ENCODE measurements at places on chromosomes 4 and X.

- no peak for DNase-seq
Observed at GRCh38 chr4:40825014-40825838, 75.5 kb downstream of the NSUN7 start.

- DNase-seq: no peak
Observed at GRCh38 chr4:41060352-41061334, 153.7 kb downstream of the APBB2 start.

DNA sequence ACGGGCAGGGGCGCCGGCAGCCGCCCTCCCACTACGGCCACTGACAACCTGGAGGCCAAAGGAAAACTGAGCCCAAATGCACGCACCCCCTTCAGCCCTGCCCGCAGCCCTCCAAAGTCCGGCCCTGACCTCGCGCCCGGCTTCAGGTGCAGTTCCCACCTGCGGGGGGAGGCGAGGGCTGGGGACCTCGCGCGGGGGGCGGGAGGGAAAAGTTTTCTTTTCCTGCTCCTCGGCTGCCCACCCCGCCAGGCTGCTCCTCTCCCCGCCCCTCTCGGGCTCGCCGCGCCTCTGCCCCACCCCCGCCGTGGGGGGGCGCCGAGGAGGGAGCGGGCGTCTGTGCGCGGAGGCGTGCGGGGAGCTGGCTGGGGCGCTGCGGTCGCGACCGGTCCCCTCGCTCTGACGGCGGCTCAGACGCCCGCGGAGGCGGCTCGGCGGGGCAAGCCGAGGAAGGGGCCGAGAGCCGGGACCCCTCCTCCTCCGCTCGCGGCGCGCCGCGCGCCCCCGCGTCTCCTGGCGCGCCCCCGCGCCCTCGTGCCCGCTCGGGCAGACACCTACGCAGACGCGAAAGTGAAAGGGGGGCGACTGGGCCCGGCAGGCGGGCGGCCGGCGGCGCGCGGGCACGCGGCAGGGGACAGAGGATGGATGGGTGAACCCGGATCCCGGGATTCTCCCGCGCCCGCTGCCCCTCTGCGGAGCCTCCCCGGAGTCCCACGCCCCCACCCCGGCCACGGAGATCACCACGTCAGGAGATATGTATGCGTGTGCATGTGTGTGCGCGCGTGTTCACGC is 3.1 kb upstream of the NR3C2 start:
- no peak for DNase-seq

DNA sequence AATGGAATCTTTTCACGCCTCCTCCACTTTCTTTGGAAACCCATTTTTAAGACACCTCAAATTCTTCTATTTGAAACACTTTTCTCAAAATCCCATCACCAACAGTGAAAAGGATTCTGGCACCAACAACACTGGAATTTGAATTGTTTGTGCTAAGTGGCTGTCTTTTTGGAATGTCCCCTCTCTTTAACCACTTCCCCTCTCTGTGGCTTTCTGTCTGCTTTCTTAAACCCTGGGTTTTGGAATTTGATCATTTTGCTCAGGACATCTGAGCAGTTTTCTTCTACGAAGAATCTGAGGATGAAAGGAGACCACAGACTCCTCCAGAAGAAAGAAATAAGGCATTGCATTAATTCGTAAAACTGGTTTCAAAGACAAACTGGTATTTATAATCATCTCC is 89.0 kb downstream of the MXRA5 start:
- no peak for DNase-seq

DNA sequence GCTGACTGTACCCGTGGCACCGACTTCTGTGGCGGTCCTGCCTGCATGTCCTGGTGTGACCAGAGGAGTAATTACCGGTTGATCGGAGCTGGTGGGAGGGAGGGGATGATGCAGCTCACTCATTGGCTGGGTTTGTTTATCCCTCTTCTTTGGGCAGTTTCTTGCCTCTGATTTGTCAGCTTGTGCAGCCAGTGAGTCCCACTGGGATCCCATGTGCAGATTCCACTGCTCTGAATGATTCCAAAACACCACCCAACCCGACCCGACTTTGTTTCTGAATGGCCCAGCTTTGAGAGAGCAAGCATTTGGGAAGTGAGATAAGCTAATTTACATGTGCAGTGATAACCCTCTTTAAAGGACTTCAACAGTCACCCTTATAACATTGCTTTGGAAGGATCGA is 13.8 kb downstream of the FHDC1 start:
- DNase-seq: no peak

DNA sequence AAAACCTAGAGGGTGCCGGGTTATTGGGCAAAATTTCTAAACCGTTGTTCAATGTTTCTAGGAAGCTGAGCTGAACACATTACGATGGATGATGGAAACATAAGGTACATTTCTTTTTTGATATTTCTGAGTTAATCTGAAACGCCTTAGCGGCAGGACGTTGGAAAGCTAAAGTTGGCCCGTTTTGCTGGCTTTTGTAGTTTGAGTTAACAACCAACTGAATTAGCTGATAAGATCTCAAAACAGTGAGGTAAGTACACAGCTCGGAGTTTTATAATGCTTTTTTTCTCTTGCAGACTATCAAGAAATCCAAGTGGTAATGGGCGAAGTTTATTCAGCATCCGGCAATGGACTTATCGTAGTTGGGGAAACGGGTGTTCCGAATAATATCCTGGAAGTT is 73.5 kb downstream of the PRSS12 start:
- DNase-seq: no peak

- DNase-seq: no peak
Observed at GRCh38 chr4:150206265-150206664, 128.0 kb downstream of the DCLK2 start.

DNA sequence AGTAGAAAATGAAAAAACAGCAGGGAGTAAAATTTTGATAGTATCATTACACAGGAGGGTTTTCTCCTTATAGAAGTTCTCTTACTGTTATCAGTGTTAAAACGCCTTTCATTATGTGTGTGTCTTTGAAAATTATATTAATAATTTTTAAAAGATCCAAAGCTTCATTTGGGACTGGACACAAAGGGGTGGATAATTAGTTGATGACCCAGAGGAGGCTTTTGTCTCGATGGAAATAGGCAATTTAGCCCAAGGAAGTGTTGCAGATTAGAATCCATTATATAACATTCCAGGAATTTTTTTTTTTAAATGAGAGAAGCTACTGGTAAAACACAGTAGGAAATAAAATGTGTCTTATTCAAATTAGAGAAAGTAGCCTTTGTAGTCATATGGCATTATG is 1339.3 kb downstream of the FSTL5 start:
- no peak for DNase-seq

DNA sequence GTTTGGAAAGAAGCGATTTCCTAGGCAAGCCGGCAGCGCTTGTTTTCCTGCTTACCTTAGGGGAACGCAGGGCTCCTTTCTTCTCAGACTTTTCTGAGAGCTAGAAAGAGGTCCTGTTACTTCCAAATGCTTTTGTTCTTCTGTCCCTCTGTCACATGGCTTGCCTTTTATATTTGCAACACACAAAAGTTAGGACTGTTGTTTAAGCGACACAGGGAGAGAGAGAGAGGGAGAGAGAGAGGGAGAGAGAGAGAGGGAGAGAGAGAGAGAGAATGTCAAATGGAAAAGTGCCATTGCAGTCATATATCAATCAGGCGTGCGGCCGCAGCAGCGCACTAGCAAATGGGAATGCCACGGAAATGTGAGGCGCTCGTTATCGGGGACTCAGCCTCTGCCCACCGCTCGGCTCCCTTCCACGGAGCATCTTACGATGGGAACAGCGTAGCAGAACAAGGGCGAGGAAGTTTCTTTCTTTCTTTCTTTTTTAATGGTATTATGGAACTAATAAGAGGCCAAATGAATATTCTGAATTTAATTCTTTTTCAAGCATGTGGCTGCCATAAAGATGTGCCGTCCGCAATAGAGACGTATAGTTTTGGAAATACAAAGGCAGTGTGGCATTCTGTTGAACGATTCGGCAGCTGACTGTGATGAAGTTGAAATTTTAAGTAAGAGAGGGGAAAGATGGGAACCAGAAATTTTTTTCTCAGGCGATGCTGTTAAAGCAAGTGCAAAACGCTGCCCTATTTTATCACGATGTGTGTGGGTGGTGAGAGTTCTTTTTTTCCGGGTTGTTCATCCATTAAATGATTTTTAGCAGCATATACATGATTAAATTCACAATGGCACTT is at the start of gene NDP:
Gene NDP (minus strand): TSS at position 142 of the 851 bp plus-strand sequence. CDS start 14,745 bp downstream, outside the sequence.
- DNase-seq: no peak

DNA sequence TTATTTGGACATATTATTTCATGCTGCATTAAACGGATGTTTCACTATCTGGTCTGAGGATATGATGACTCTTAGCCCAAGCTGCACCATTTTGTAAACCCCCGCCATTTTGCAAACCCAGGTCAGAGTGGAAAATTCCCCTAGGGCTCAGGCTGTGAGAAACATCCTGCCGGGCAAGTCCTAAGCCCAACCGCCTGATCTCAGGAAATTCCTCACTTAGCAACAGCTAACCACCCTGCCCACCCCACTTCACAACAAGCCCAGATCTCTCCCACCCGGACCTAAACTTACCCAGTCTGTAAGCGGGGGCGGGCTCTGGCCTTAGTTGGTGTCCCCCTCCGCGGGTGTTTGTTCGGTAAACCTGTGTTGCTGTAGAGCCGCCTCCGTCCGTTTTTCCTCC is 2747.1 kb downstream of the PCDH7 start:
- DNase-seq: no peak

GRCh38 chr4:159360549-159360948 is 257.7 kb downstream of the RAPGEF2 start:
- DNase-seq: no peak

- DNase-seq: no peak
Observed at GRCh38 chrX:124239911-124240310, 92.5 kb upstream of the TEX13D start.

- DNase-seq: no peak
Observed at GRCh38 chr4:145523117-145523516, 41.5 kb downstream of the SMAD1 start.

- peak; percentile 35 for DNase-seq
Observed at GRCh38 chr4:142379277-142380051, 466.6 kb downstream of the INPP4B start.

GRCh38 chr4:183861426-183861825 is 43.7 kb upstream of the STOX2 start:
- no peak for DNase-seq

DNA sequence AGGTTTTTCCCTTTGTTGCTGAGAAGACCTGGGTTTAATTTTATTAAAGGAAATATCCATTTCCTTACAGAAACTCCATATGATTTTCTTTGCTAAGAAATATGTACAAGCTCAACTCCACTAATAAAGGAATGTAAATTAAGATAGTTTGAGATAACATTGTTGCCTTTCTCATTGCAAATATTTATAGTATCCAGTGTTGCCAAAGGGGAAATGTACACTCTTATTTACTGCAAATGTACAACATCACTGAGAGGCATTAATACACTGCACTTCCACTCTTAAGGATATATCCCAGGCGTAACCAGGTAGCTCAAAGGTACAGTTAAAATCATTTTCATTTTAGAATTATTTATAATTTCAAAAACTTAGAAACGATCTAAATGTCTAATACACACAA is 7.5 kb upstream of the LRBA start:
- no peak for DNase-seq

DNA sequence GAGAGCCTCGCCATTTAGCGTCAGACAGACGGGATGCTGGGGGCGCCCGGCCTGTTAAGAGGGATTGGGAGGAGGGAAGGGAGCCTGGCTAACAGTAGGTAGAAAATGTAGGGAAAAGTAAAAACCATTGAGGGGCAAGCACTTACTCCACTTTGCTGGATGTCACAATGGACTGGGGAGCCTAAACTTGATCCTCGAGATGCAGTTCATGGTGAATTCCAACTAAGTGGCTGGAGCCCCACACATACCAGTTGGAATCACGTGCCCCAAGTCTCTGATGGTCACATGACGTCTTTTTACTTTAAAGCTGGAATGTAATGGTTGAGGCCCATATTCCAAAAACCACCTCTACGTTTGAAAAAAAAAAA is 1.5 kb downstream of the PLS3 start:
- no peak for DNase-seq

Measured in ACHN (cell line).